Inflammatory macrophage treated with lipopolysaccharide for 1 hour (primary cell): ENCODE measurements at places on chromosomes 4 and X.

- no peak for DNase-seq
These were observed 127.0 kb downstream of the PCDH7 start for GRCh38 chr4:30847167-30847566.

GRCh38 chr4:147034372-147034771, 88.7 kb upstream of the TTC29 start:
- no peak for DNase-seq

GRCh38 chrX:71215338-71215912, 7.6 kb upstream of the GJB1 start:
- no peak for DNase-seq

- DNase-seq: no peak
These were observed 3.1 kb downstream of the POU3F4 start for GRCh38 chrX:83511208-83511607.

- peak; percentile 12 for DNase-seq
These were observed 92.5 kb upstream of the EDA2R start for GRCh38 chrX:66731398-66731797.

DNA sequence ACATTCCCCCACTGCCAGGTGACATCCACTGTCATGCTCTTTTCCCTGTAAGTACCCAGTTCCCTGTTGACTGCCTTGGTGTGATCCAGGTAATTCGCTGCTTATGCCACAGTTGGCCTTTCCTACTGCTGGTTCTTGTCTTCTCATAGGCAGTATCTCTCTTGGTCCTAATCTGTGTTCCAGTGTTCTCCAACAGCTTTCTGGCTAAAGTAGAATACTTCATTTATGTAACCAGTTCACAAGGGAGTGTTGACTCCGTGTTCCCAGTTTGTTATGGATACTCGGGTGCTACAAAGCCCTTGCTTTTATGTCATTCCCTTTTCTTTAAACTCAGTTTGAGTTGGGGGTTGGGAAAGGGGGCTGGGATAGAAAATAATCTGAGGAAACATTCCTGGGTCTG, 98.4 kb downstream of the RS1 start:
- DNase-seq: no peak

DNA sequence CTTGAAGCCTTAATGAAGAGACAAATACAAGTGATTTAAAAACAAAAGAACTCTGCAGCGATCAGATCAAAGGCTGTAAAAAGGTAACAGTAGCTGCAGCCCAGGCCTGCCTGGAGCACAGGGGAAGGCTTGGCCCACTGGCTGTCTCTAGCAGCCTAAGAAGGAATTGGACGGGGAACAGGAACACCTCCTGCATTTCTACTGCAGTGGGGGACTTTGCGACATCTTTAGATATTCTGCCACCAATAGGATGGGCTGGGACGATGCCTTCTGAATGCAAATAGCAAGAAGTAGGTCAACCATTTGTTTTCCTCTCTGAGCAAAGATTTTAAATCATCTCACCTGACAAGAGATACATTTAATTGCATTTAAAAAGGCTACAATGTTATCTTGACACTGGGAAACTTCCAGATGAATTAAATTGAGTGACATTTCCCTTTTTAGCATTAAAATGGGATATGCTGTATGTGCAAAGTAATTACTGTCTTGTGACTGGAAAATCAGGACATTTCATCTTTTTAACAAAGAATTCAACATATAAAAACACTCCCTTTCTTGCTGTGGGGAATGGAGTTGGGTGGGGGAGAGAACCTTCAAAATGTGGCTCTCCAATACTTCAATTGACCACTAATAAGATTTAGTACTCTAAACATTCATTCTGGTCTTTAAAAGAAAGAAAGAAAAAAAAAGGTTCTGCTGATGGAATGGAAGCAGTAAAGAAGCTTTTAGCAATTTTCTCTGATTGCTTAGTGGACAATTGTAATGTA, 70.0 kb downstream of the NYX start:
- no peak for DNase-seq

DNA sequence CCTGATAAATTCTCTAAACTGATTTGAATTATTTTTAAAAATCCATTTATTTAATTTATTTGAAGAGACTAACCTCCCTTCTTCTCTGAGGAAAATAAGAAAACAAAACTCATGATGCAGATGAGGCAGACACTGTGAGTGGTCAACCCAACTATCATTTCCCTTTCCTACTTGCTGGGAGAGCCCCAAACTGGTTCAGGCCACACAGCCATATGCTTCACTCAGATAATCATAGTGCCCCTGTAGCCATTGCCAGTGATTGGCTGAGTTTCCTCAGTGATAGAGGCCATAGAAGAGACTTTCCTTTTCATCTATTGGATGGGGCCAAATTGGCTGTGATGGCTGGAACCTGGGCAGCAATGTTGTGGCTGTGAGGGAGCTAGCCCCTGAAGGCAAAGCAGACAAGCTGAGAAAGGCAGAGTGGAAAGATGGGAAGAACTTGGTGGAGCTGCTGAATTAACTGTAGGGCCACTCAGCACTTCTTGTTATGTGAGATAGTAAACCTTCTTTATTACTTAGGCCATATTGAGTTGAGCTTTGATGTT, 49.8 kb downstream of the RAB33B start:
- no peak for DNase-seq

GRCh38 chrX:15877380-15877779, 22.8 kb upstream of the AP1S2 start:
- no peak for DNase-seq

DNA sequence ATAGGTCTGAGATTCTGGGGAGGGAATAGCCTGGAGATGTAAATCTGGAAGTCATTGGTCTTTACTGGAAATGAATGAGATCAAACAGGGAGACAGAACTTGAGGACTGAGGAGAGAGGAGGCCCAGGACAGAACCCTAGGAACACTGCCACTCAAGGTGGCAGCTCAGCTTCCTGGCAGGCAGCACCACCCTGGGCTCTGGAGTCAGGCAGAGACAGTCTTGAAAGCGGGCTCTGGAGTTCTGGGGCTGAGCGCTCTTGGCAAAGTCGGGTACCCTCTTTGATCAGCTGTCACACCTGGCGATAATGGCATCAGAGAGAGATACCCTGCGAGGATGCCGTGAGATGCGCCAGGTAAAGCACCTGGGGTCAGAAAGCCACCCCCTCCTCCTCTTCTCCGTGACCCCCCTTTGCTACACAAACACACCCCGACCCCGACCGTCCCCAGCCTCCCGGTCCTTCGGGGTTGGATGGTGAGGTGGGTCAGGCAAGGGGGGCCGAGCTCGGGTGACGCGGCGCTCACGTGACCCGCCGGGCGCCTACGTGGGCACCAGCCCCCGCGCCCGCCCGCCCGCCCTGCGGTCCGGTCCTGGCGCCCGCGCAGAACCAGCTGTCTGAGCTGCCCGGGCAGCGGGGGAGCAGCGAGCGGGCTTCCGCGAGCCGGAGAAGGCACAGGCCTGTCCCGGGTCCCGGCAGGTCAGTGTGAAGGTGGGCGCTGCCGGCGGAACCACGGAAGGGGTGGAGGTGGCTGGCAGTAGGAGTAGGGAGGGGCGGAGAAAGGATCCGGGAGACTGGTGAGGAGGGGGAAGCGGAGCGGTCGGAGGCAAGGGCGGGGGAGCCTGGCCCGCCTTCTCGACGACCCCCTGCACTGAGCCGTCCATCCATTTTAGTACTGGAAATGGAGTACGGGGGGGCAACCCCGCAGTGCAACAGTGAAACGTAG, at the start of gene TCEAL3:
TCEAL3 (plus strand) TSS at position 600 of the 942 bp plus-strand sequence. CDS start 1,102 bp downstream, outside the sequence.
- DNase-seq: peak; percentile 0

- DNase-seq: no peak
These were observed 72.3 kb downstream of the SLC34A2 start for GRCh38 chr4:25727711-25728493.

DNA sequence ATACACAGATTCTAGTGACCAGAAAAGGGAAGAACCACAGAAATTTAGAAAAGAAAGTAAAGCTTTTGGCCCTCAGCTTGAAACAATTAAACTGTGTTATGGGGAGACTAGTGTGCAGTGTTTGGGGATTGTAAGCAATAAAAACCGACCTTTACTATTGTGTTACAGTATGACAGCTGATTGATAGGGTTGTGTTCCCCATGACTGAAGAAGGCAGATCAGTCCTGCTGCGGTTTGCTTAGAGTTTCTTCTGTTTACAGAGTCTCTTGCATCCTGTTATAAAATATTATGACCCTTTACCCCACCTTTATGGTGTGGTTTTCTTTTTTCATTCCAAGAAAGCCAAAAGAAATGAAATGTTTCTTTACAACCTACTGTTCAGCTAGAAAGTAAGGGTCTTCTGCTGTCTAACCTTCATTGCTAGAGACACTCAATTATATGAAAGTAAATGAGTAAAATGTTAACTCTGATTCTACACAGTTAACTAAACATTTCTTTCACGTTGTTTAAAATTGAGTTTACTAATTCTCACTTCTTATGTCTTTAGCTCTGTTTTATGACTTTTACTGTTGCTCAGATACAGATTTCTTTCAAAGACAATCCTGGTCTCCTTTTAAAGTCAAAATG, 18.1 kb downstream of the CHIC1 start:
- no peak for DNase-seq

GRCh38 chrX:20143111-20143510, 1.5 kb upstream of the EIF1AX start:
- DNase-seq: no peak

DNA sequence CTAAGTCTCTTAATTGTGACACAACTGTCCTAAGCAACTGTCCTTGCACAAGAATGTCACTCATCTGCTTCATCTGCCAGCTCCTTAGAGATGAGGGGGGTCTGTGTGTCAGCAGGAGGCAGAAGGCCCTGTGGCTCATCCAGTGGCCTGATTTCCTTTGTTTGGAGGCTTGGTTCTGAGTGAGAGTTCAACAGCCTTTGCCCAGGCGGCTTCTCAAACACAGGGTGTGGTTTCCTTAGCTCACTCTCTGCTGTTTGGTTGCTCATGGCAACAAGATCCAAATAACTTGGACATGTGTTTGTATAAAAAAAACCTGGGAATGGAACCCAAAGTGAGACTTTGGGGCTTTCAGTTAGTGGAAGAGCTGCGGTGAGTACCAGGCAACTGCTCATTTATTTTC, 46.6 kb downstream of the MAP7D3 start:
- DNase-seq: no peak

- DNase-seq: no peak
These were observed 1.9 kb downstream of the ADGRA3 start for GRCh38 chr4:22514001-22514400.

- DNase-seq: no peak
These were observed 25.6 kb upstream of the ABCB7 start for GRCh38 chrX:75181721-75182120.

GRCh38 chr4:149512501-149512900, 303.1 kb downstream of the IQCM start:
- no peak for DNase-seq

- no peak for DNase-seq
These were observed 12.4 kb upstream of the PACRGL start for GRCh38 chr4:20687864-20688263.

- no peak for DNase-seq
These were observed 15.1 kb downstream of the DGKQ start for GRCh38 chr4:958314-958665.
